ENCODE measurements at places on chromosomes 16 and 17. TPM values are rescaled to one million over a fixed set of nuclear protein-coding genes. Genes with fewer than 3 reads are reported as not detected.

SCGB1C2 gene
- total RNA-seq, result not detected

CDK12 gene
- total RNA-seq, result 24.5 TPM

PROCA1 gene
- total RNA-seq, result 0.56 TPM

CTRB2 gene
- total RNA-seq, result not detected

MYH2 gene
- total RNA-seq, result not detected

RILP gene
- 12.0 TPM for total RNA-seq

MYH13 gene
- not detected for total RNA-seq

PPY gene
- not detected for total RNA-seq

COTL1 gene
- 140 TPM for total RNA-seq

SDR42E2 gene
- not detected for total RNA-seq

EPX gene
- not detected for total RNA-seq

PRSS21 gene
- 1.0 TPM for total RNA-seq

SAMD14 gene
- 5.1 TPM for total RNA-seq

SLC5A10 gene
- not detected for total RNA-seq

CA7 gene
- total RNA-seq, result not detected

AOC3 gene
- 0.51 TPM for total RNA-seq

TLK2 gene
- total RNA-seq, result 74.3 TPM

CCL5 gene
- total RNA-seq, result 0.17 TPM

OR1F1 gene
- not detected for total RNA-seq

OTOP2 gene
- total RNA-seq, result not detected

TBC1D3E gene
- not detected for total RNA-seq

MGAT5B gene
- 0.34 TPM for total RNA-seq

CAPNS2 gene
- total RNA-seq, result 1.7 TPM

ABR gene
- total RNA-seq, result 54.6 TPM

CDH8 gene
- not detected for total RNA-seq

HSF5 gene
- total RNA-seq, result 0.05 TPM

CDRT15L2 gene
- total RNA-seq, result not detected

PLD6 gene
- total RNA-seq, result 1.4 TPM

TM4SF5 gene
- not detected for total RNA-seq

TMEM106A gene
- total RNA-seq, result 2.4 TPM

SLC47A1 gene
- 0.85 TPM for total RNA-seq

ERN2 gene
- not detected for total RNA-seq

SLC35G6 gene
- total RNA-seq, result not detected

CNTNAP4 gene
- not detected for total RNA-seq

PDE6G gene
- total RNA-seq, result 4.1 TPM

GPR142 gene
- 0.68 TPM for total RNA-seq

HS3ST2 gene
- total RNA-seq, result 0.09 TPM

DBNDD1 gene
- 10.4 TPM for total RNA-seq

ARL5C gene
- not detected for total RNA-seq

All from dermis blood vessel endothelial cell (primary cell).